CD4-positive, alpha-beta T cell treated with Interleukin-15 for 4 hours (primary cell): ENCODE measurements at places on chromosomes 2 and 18.

DNA sequence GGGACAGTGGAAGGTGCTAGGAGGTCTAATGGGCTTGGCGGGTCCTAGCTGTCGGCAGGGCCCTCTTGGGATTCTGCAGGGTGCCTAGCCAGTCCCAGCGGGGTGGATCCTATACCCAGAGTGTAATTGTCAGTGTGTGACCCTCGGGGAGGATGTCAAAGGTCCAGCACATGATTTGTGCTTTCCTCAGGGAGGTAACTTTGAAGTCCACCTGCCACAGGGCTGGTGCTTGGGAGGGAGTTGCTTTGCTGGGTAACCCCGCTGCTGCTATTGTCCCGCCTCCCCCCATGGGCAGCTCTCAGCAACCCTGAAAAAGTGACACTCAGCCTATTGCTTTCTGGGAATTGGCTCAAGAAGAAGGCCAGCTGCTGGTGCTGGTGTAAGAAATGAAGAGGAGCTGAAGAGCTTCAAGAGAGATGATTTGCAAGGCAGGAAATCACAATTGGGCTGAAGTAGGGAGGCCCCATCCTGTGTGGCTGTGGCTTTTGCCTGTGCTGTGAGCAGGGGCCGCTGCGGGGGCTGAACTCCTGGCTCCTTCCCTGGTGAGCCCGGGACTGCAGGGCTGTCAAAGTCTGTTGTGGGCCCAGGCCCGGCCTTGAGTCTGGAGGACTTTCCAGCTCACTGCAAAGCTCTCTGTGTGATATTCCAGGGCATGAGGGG is 36.4 kb downstream of the EMILIN2 start:
- DNase-seq, result peak; percentile 52

DNA sequence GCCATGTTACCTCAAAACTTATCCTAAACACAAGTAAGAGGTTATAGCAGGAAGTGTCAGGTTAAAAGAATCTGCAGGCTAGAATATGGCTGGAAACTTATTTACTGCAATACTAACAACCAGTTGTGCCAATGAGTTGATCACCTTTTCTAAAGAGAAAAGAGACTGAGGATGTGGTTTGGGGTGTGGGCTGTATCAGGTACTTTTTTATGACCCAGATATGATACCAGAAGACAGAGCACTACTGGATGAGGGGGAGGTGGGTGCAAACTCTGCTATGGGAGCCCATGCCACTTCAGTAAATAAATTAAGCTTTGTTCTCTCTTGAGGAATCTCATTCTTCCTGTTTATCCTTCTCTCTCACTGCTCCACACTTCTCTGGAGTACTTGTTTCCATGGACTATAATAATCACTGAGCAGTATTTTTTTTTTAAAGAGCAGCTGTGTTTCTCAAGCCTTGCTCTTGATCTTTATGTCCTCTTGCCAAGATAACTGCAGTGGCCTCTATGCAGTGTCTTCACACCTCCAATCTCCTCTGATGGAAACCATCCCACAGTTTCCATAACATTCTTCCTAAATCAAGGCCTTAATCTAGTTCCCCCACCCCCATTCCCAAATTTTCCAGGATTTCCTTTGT is 51.2 kb upstream of the NOSTRIN start:
- DNase-seq, result peak; percentile 45

- no peak for DNase-seq
These were observed 191.2 kb downstream of the BCL2 start for GRCh38 chr18:63128237-63128974.

DNA sequence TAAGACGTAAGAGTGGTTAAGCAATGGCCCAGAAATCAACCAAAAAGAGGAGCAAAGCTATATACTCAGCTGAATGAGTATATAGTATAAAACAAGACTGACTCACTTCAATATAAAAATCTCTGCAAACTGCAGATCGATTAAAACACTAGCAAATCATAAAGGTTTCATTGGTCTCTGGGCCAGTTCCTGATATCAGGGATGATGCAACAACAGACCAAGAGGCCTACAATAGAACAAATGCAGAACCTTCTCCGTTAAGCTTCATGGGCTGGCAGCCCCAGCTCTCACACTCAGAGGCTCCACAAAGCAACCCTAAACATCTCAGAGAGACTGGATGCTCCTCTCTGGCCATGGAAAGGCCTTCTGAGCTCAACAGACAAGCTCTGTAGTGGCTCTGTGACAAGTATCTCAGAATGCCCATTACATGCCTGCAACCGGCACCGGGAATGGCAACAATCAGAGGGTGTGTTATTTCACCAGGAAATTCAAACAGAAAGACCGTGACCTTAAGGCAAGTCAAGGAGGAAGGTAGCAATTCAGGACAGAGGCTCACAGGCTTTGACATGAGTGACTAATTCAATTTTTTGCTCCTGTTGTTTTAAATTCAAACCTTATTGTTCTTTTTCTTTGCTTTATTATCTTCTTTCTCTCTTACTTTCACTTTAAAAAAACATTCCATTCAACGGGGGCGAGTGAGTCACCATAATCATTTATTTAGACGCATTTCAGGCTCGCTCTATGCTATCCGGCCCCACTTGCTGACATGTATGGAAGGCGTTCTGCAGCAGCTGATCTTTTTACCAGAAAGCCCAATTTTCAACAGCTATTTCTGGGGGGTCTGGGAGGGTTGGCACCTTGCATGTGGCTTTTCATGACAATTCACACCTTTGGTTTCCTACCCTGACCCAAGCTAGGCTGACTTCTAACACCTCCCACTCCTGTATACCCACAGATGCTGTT is 15.1 kb downstream of the CYRIA start:
- DNase-seq, result no peak

GRCh38 chr18:59139291-59139614 is 431 bp upstream of the SEC11C start:
- peak; percentile 93 for DNase-seq

GRCh38 chr2:24570225-24570624 is 79.2 kb downstream of the NCOA1 start:
- DNase-seq, result no peak
